Occipital lobe (tissue), 3 donors: ENCODE measurements at places on chromosomes 11 and 22. TPM values are rescaled to one million over a fixed set of nuclear protein-coding genes. Genes with fewer than 3 reads are reported as not detected.

The DNAJB7 gene
- total RNA-seq, result not detected

The TMX2 gene
- 44.6 TPM for total RNA-seq

The JHY gene
- total RNA-seq, result 6.2 TPM

The GGTLC3 gene
- not detected for total RNA-seq

The ZNHIT2 gene
- total RNA-seq, result 4.7 TPM

The YPEL1 gene
- 99.2 TPM for total RNA-seq

The EHF gene
- total RNA-seq, result 0.16 TPM

The ST14 gene
- not detected for total RNA-seq

The OR5B21 gene
- total RNA-seq, result not detected

The FREY1 gene
- total RNA-seq, result 1.4 TPM

The STK33 gene
- 9.5 TPM for total RNA-seq

The C1QTNF6 gene
- total RNA-seq, result 5.3 TPM

The FAM111B gene
- 3.9 TPM for total RNA-seq

The CRYBB3 gene
- total RNA-seq, result not detected

The DNHD1 gene
- 3.4 TPM for total RNA-seq

The TCN1 gene
- 1.2 TPM for total RNA-seq

The CD248 gene
- total RNA-seq, result 1.1 TPM

The NLRP6 gene
- not detected for total RNA-seq

The OR52E2 gene
- not detected for total RNA-seq

The BLID gene
- 3.6 TPM for total RNA-seq

The MUC6 gene
- total RNA-seq, result not detected

The FGF19 gene
- total RNA-seq, result not detected

The KCTD14 gene
- total RNA-seq, result 0.78 TPM

The GLYATL1 gene
- total RNA-seq, result 0.78 TPM

The GDPD4 gene
- not detected for total RNA-seq

The LDHAL6A gene
- total RNA-seq, result 0.62 TPM

The IFITM1 gene
- 6.9 TPM for total RNA-seq

The NAV2 gene
- total RNA-seq, result 17.6 TPM

The GRM5 gene
- 175 TPM for total RNA-seq

The C1QTNF4 gene
- 16.7 TPM for total RNA-seq

The SYTL2 gene
- total RNA-seq, result 7.0 TPM

The HORMAD2 gene
- total RNA-seq, result 0.78 TPM

The RGL4 gene
- not detected for total RNA-seq

The SMTNL1 gene
- not detected for total RNA-seq

The SESN3 gene
- 86.1 TPM for total RNA-seq

The APOA4 gene
- total RNA-seq, result not detected

The RCOR2 gene
- total RNA-seq, result 9.5 TPM

The LRRC51 gene
- total RNA-seq, result 11.4 TPM

The APOBEC3B gene
- not detected for total RNA-seq

The DKK3 gene
- total RNA-seq, result 185 TPM

The CABP4 gene
- total RNA-seq, result not detected

The GPR83 gene
- 1.6 TPM for total RNA-seq

The OSM gene
- total RNA-seq, result 0.31 TPM

The SLC15A3 gene
- total RNA-seq, result 5.8 TPM

The DERL3 gene
- total RNA-seq, result 0.62 TPM

The PLAAT3 gene
- total RNA-seq, result 4.7 TPM

The MPPED2 gene
- 70.5 TPM for total RNA-seq

The PATE2 gene
- 1.6 TPM for total RNA-seq

The DGAT2 gene
- total RNA-seq, result 4.4 TPM

The GUCY1A2 gene
- 183 TPM for total RNA-seq

The APOBEC3H gene
- not detected for total RNA-seq

The SLC6A5 gene
- not detected for total RNA-seq

The CENPM gene
- 1.6 TPM for total RNA-seq

The VPREB1 gene
- total RNA-seq, result not detected

The POU2AF2 gene
- total RNA-seq, result not detected

The TYMP gene
- total RNA-seq, result 2.0 TPM
